Stimulated activated CD8-positive, alpha-beta memory T cell treated with anti-CD3 and anti-CD28 coated beads, Interleukin-15, amount 100 ng/mL, for 24 hours (primary cell): ENCODE measurements at places on chromosomes 5 and 9.

- no peak for DNase-seq
Measured at GRCh38 chr5:41877408-41877807, 7.2 kb upstream of the OXCT1 start.

GRCh38 chr9:119334745-119335144 is 34.5 kb downstream of the BRINP1 start:
- no peak for DNase-seq

DNA sequence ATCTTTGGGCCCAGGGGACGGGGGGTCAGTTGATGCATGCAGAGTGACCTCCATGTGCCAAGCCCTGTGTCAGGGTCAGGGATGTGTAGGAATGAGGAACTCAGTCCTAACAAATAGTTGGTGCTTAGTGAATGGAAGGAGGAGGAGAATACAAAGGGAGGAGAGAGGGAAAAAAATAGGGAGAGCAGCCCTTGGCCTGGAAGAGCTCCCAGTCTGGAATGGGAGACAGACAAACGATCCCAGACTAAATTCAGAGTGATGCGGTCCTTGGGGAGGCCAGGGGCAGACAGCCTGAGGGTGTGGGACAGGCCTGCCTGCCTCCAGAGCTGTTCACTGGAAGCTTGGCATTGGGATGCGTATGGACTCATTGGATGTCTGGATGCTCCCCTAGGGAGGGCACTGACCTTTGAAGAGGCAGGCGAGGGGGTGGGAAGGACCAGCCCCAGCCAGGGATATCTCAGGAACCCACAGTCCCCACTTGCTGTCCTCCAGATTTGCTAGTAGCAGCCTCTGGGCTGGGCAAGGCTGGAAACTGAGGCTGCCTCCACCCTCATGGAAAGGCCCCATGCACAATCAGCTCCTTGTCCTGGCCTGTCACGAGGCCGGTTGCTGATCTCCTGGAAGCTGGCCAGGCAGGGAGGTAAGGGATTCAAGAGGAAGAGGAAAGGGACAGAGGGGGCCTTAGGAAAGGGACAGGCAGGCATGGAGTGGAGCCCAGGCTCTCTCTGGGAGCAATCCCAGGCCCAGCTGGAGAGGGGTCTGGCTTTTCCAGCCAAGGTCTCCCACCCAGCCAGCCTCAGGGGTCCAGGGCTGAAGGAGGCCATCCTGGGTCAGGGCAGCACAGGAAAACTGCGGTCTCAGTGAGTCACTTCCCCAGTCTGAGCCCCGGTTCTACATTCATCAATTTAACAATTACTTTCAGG is 69.0 kb upstream of the GGTA1 start:
- DNase-seq: no peak

- no peak for DNase-seq
Measured at GRCh38 chr9:19701991-19702390, 86.8 kb downstream of the SLC24A2 start.

DNA sequence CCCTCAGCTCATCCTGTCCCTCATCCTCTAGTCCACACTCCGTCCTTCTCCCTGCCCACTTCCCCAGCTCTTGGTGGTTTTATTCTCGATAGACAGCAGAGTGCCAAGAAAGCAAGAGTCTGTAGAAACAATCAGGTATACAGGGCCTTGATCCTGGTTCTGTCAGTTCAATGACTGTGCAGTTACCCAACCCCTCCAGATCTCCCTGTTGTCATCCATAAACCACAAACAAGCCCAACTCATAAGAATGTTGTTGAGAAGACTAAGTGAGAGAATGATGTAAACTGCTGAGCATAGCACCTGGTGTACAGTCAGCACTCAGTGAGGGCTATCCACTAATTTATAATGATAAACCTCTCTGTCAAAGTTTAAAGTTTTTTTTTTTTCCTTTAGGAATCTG is 31.3 kb downstream of the ISL1 start:
- DNase-seq: no peak

- DNase-seq: no peak
Measured at GRCh38 chr9:85521371-85522197, 220.2 kb downstream of the AGTPBP1 start.

GRCh38 chr9:26657958-26658357 is 234.6 kb downstream of the CAAP1 start:
- DNase-seq: no peak

DNA sequence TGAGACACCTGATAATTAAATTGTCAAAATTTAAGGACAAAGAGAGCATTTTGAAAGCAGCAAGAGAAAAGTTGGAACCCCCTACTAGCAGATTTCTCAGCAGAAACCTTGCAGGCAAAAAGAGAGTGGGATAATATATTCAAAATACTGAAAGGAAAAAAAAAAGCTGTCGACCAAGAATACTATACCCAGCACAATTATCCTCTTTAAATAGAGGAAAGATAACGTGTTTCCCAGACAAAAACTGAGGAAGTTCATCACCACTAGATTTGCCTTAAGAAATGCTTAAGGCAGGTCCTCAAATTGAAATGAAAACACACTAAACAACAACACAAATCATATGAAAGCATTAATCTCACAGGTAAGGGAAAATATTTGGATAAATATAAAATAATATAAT is 27.0 kb downstream of the HSD17B3 start:
- no peak for DNase-seq
